ENCODE measurements at places on chromosomes 5 and 9.
A peak's percentile ranks its signal among the peaks of the same experiment; 100 is the strongest.

DNA sequence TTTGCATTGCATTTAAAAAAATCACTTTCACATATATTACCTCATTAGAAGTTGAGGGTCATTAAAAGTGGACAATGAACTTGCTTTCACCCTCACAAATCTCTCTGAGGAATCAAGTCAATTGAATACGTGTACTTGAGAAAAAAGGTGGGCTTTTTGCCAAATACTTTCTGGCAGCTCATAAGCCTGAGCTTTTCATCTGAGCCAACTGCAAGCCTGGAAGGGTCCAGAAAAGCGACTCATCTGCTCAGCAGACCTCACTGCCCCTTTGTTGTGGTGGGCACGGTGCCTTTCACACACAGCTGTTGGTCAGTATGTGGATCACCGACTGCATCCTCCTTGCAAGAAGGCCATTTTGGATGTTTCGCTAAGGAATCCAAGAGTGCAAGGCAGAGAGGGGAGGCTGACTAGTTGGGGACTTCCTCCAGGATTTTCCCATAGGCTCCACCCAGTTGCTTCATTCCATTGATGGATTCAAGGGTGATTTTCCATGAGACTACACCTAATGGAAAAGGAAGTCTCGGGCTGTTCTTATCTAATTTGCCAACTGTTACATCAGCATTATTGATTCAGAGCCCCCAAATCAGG lies 564.7 kb downstream of the PDE4D start:
- DNase-seq = peak; percentile 70

DNA sequence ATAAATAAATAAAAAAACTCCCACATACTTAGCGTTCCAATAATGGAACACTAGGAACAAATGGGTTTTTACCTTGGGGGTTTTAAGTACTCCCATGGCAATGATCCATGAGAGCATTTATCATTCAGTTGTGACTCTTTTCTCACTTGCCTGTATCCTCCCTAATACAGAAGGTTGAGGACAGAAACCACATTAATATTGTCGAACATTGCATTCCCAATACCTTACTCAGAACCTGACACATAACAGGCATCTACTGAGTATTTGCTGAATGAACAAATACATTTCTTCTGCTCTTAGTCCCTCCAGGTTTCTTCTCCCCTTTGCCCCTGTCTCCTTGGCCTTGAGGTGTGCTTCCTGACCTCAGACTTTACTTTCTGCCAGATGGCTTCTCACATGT lies 175.9 kb downstream of the CEMIP2 start:
- no peak for DNase-seq

DNA sequence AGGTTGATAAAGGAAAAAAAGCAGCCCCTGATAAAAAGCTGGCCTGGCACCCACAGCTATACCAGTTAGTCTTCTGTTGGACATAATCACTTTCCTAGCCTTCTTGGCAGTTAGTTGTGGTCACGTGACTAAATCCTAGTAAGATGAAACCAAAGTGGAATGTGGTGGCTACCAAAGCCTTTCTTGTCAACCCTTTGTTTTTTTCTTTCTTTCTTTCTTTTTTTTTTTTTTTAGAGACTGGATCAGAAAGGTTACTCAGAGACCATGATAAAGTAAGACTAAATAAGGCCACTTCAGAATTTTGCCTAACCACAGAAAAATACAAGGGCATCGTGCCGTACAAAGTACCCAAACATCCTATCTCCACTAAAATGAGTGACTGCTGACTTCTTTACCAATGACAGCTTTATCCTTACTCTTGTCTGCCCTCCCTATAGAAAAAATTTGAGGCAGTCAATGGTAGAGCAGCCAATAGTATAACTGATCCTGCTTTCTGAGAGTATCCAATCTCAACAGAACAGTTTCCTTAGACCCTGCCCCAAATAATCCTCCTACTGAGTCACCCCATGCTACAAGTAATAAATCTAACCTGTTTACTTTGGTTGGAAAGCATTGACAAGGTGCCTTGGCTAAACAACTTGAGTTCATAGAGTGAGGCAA lies 14.2 kb upstream of the KIF27 start:
- DNase-seq = peak; percentile 75

GRCh38 chr5:39219437-39219836 lies at the start of gene FYB1:
TSS of gene FYB1 (minus strand) at chr5:39219563. CDS start at chr5:39202960, 16,603 bp downstream.
- no peak for DNase-seq

DNA sequence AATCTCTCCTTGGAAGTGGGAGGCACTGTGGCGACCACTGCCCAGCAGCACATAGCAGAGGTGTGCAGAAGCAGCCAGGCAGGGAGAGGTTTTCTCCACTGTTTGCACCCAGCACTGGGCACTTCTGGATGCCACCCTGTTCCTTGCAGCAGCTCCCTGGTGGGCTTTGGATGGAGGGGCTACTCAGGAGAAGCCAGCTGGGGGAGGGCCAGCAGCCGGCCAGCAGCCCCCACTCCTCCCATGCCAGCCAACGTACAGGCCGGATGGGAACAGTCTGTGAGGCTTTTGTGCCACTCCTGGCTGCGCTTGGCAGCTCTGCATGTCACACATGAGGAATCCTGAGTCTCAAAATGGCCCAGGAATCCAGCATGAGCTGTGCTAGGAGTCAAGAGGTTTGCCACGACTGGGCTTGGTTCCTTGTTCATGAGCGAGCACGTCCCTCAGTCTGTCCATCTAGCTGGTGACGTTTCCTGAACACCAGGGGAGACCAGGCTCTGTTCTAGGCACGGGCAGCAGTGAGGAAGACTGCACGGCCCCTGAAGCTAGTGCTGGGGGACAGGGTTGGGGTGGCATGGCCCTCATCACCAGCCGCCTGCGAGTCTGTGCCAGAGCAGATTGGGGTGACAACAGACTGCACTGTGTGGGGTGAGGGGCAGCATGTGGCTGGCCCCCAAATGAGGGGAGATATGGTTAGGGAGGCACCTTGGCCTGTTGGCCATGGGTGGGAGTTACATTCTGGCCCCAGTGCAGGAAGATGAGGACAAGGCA lies 10.1 kb downstream of the PHF2 start:
- DNase-seq = no peak

- no peak for DNase-seq
These were observed 28.1 kb upstream of the SPATA31E1 start for GRCh38 chr9:87854580-87854955.

DNA sequence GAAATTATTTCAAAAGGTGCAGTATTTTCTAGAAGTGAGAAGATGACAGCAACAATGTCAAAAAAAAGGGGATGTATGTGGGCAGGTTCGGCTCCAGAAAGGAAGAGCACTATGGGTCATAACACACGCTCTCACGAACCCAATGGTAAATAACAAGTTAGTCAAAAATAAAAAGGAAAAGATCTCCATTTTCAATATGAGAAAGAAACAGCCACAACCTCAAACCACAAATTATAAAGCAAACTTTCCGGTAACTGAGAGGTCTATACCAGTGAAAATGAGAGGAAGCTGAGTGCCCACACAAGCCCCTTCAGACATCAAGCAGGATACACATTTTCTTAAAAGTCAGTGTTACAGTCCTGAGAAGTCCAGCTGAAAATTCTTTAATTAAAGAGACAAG lies 398.5 kb upstream of the RPS23 start:
- DNase-seq = no peak

- no peak for DNase-seq
These were observed 61.1 kb upstream of the IFNE start for GRCh38 chr9:21543187-21543586.

GRCh38 chr5:107388141-107388861 lies 282.4 kb downstream of the EFNA5 start:
- DNase-seq = peak; percentile 94

DNA sequence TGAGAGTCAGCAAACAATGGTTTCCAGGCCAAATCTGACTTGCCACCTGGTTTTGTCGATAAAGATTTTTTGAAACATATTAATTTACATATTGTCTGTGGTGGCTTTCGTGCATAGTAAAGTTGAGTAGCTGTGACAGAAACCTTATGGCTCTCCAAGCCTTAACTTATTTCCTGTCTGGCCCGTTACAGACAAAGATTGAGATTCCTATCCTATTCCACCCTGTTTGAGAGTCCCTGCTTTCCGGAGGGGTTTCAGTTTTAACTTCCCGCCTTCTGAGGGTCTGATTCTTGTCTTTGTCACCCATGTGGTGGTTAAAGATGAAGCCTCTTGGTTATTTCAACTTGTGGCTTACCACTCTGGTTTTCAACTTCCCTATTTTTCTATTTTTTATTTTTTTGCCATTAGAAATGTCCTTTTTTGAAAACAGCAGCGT lies 11.4 kb downstream of the OTULIN start:
- no peak for DNase-seq

DNA sequence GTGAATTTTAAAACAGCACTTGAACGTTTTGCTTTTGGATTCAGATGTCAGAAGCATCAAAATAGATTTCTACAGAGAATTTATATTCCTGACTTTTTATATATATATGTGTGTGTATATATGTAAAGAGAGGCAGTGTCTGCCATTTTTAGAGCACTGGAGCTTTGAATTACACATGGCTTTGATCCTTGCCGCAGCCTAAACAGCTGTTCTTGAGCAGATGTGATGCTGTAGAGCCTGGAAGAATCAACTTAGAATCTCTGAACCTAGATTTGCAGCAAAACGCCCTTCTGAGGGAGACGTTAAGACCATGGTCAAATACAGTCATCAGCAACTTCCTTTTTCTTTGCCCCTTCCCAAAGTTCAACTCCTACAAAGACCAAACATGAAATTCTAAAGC lies 21.7 kb upstream of the C5orf47 start:
- no peak for DNase-seq

DNA sequence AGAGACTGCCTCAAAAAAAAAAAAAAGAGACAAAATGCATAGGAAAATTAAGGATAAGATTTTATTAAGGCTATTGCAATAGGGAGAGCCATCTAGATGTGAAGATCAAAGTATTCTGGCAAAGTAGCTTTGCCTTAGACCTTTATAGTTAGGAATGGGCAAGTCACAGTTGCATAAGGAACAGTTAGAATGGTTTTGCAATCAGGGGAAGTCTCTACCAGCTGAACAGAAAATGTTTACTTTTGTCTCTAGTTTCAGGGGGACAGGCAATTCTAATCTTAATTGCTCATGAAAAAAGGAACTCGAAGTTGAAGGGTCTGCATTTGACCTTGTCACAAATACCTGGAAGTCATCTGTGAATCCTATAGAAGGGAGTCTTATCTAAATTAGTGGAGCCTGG lies 13.1 kb upstream of the ATP6V1G1 start:
- no peak for DNase-seq

- no peak for DNase-seq
These were observed 237.9 kb downstream of the IRX1 start for GRCh38 chr5:3833566-3833965.

DNA sequence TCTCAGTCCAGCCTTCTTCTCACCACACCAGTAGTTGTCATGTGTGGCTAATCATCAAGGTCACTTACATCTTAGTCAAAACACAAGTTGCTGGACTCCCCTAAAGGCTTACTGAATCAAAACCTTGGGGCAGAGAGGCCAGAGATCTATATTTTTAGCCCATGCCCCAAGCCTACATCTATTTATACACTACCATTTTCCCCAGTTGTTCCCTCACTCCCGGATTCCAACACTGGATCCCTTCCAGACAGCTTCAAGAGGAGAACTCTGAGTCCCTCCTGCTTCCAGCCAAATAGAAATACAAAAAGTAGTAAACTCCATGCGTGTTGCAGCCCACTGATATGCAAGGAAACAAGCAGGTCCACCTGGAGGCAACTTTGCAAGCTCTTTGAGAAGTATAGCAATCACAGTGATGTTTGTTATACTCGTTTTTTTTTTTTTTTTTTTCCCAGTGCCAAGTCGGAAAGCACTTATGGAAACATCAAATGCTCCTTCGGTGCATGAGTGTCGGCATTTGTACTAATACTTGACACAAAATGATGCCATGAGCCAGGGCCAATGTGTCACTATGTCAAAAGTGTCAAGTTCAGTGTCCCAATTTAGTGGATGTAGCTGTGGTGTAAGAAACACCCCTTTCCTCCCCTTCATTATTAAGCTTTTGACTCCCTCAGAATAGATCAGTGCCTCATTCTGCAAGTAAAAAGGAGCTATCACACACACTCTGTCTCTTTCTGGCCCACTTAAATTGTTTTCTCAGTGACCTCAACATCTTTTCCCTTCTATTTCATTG lies 594.2 kb upstream of the SGCD start:
- DNase-seq = no peak

- no peak for DNase-seq
These were observed 56.6 kb upstream of the IFNK start for GRCh38 chr9:27467486-27467885.

Measured in fibroblast of the conjunctiva (primary cell).